ENCODE measurements at places on chromosomes 7 and 10.

- DNase-seq: no peak
Measured at GRCh38 chr10:103889121-103889720, 28.8 kb downstream of the STN1 start.

DNA sequence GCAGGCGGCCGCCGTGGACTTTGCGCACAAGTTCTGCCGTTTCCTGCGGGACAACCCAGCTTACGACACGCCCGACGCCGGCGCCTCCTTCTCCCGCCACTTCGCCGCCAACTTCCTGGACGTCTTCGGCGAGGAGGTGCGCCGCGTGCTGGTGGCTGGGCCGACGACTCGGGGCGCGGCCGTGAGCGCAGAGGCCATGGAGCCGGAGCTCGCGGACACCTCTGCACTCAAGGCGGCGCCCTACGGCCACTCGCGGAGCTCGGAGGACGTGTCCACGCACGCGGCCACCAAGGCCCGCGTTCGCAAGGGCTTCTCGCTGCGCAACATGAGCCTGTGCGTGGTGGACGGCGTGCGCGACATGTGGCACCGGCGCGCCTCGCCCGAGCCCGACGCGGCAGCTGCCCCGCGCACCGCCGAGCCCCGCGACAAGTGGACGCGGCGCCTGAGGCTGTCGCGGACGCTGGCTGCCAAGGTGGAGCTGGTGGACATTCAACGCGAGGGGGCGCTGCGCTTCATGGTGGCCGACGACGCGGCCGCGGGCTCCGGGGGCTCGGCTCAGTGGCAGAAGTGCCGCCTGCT lies 14.1 kb downstream of the SH2B2 start:
- no peak for DNase-seq

- no peak for DNase-seq
Measured at GRCh38 chr7:35015346-35015859, 21.9 kb downstream of the DPY19L1 start.

- peak; percentile 7 for DNase-seq
Measured at GRCh38 chr7:18361756-18362155, 133.8 kb upstream of the HDAC9 start.

DNA sequence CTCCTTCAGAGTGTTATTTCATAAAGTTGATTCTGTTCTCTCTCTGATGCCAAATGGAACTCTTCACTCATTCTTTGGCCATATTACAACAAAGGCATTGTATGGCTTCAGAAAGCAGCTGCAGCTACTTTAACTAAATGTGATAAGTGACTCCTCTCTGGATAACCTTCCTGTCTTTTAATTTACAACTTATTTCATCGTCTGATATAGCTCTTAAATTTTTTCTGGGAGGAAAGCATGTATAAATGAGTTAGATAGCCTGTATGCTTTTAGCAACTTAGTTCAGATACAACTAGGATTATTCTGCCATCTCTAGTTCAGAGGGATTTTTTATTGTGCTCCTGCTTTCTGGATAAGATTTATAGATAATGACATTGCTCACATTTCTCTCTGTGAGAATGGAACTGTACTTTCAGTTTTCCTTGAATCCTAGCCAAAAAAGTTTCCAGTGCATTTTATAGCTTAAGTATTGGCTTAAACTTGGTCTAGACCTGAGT lies 57.5 kb downstream of the KLHDC10 start:
- DNase-seq: peak; percentile 40

GRCh38 chr10:119614686-119615085 lies 17.9 kb upstream of the TIAL1 start:
- no peak for DNase-seq

DNA sequence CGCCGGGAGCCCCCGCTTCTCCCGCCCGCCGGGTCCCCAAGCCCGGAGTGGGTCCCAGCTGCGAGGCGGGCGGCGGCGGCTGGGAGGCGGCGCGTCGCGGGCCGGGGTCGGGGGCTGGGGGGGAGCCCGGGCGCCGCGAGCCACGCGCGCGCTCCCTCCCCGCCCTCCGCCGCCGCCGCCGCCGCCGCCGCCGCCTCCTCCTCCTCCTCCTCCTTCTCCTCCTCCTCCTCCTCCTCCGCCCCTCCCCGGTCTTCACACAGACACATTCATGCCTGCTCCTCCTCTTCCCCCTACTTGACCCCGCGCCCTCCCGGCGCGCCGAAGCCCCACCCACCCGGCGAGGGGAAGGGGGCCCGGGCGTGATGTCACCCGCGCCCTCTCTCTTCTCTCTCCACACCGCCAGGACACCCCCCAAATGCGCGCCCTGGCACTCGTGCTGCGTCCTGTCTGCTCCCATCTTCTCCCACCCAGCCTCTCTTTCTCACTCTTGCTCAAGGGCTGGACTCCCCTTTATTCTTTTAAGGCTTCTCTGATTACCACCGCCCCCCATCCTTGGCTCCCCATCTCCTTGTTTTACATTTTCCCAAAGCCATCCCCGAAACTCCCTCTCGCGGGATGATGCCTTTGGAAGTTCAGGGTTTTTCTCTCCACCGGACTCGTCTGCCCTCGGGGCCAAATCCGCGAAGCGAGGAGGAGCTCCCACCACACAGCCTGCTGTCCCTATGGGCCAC lies 967 bp upstream of the GLI3 start:
- peak; percentile 71 for DNase-seq

GRCh38 chr7:38394660-38395059 lies 121.2 kb upstream of the TARP start:
- DNase-seq: no peak

DNA sequence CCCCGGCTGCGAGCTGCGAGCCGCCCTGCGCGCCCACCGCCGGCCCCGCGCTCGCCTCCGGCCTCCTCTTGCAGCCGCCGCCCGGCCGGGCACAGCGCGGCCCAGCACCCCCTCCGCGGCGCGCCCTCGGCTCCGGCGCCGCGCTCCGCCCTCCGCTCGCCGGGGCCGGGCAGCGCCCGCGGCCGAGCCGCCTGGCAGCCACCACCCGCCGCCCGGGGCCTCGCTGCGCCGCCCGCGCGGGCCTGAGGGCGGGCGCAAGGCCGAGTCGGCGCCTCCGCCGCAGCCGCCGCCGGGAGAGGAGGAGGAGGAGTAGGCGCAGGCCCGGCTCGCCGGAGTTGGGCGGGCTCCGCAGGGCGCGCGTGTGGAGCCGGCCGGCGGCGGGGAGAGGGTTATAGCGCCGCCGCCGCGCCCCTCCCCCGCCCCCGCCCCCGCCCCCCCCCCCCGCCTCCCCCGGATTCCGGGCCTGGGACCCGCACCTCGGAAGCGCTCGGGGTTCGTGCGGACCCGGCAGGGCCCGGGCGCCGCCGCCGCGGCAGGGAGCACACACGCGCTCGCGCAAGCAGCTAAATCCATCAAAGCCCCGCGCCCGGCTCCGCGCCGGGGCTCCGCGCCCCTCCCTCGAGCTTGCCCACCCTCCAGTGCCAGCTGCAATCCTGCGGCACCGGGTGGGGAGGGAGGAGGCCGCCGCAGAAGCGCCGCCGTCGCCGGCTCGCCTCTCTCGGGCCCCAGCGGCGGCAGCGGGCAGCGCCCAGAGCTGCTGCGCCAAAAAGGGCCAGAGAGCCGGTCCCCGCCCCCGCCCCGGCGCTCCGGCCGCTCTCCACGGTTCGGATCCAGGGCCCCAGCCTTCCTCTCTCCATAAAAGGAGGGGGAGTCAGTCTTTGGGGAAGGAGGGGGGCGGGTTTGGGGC lies at the start of gene PDGFA:
Gene PDGFA (minus strand): TSS at position 363 of the 907 bp plus-strand sequence. CDS start 845 bp downstream, outside the sequence.
- DNase-seq: peak; percentile 63

DNA sequence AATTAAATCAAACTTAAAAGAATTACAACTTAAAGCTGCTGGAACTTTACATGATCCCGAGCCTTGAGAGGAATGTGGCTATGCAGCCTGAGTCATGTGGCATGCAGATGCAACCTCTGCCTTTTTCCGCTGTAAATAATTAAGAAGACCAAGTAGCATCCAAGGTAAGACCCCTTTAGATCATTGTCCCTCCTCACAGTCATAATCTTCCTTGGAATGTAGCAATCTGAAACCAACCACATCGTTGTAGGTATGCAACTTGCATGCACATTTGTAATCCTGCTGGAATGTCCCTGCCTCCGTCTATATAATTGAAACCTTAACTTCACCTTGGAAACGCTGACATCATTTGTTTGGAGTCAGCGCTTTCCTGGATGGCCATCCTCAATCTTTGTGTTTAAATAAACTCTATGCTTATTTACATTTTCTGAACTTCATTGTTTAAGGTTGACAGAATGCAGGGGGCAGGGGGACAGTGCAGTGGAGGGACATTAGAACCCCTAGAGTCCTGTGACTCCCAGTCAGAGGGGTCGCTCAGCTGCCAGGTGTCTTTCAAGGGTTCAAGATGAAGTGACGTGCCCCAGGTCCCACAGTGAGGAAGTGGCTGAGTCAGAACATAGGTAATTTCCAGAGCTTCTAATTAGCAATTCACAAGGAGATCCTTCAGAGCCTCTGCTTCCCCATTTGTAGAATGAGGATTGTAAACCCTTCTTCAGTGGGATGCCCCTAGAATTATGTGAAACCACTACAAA lies 110.7 kb downstream of the RALA start:
- peak; percentile 85 for DNase-seq

DNA sequence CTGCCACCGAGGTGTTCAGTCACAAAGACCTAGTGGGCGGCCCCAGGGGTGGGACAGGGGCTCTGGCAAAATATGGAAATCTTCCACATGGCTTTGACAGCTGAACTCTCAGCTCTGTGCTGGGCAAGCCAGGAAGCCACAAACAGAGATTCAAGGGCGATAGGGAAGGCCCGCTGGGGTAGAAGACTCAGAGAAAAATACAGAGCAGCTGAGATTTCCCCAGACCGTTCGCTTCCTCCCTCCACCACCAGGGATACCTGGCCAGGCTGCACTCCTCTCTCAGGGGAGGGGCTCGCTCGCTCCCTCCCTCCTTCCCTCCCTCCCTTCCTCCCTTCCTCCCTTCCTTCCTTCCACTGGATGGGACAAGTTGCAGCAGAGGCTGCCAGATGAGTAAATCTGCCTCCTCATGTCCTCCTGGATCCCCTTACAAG lies 260.5 kb downstream of the PRPF18 start:
- DNase-seq: no peak

DNA sequence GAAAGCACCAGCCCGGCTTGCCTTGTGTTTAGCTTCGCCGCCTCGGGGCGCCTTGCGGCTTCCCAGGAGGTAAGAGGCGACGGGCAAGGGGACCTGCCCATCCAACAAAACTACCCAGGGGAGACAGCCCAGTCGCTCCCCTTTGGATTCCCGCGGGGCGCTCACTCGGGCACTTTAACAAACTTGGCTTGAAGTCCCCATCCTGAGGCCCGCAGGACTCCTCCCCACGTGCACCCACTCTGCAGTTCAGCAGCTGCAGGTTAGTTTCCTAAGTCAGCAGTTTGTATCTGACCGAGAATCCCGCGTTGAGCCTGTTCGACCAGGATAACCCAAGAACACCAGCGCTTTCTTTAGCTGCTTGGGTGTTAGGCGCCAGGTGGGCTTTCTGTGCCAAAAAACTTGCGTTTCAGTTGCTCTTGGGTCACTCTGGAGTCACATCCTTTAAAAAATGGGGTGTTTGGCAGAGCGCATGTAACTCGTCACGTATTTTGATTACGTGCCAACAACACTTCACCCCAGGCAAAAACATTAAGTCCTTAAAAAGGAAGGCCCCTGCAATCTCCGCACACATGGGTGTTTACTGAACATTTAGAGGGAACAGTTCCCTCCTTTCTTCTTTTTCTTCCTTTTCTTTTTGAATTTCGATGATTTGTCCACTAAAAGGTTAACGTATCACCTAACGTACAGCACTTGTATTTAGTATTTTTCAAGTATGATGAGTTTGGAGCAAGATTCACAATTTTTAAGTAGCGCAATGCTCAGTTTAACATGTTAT lies 876 bp downstream of the DNAH11 start:
- peak; percentile 63 for DNase-seq

DNA sequence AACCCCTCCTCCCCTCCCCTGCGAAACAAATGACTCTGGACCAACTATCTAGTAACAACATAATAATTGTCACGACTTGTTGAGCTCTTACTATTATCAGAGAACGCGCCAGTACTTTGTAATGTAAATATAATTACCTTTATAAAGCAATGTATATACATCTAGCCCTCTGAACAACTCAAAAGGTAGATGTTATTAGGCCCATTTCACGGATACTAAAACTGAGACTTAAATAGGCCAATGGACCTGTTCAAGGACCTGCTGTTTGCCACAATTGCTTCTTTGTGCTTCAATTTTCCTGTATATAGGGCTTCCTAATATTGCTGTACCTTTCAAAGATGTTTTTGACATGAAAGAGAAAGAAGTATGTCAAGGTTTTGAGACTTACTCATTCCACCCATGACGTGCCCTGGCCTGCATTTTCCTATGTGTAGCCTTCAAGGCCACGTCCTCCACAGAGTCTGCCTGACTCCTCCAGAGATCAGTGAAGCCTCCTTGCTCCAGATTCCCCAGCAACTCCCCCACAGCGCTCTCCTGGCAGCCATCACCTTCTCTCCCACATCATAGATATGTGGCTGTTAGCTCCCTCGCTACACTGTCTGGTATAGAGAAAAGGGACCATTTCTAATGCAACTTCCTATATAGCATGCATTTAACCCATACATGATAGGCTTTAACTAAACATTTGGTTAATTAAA lies 156.6 kb downstream of the SKIDA1 start:
- DNase-seq: no peak

GRCh38 chr10:91410638-91411371 lies 661 bp downstream of the HECTD2 start:
- peak; percentile 38 for DNase-seq

DNA sequence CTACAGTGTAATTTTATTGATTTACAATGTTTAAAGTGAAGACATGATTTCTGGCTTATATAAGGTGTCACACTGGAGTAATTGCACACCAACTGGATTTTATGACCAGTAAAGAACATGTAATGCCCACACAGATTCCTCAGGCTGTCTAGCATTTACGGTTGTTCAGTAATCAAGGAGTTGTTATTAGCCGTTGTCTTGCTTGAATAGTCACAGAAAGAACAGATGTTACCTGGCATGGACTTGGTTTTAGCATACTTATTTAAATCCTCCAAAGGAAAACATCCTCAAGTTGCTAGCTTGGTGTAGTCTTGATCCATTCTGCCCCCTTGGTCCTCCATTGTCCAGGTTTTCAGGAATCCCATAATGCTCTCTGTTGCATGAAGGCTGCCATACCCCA lies 65.8 kb downstream of the POU6F2 start:
- DNase-seq: no peak

DNA sequence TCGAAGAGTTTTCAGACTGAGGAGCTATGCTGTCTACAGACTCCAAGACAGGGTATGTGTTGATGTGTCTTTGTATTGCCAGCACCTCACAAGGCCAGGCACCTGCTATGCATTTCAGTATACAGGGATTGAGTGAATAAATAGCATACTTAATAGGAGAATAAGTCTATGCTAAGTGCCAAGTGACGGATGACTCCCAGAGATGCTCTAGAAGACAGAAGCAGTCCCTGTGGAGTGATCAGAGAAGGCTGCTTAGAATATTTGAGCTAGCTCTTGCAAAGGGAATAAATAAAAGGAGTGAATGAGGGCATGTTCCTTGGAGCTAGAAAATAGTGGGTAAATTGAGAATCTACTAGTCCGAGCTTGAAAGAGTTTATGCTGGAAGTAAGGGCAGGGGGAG lies 346.4 kb downstream of the GATA3 start:
- no peak for DNase-seq

Data from EL (cell line).